ENCODE measurements at places on chromosomes 13 and 19.

GRCh38 chr13:103224804-103225203 lies 158.6 kb upstream of the SLC10A2 start:
- no peak for DNase-seq

DNA sequence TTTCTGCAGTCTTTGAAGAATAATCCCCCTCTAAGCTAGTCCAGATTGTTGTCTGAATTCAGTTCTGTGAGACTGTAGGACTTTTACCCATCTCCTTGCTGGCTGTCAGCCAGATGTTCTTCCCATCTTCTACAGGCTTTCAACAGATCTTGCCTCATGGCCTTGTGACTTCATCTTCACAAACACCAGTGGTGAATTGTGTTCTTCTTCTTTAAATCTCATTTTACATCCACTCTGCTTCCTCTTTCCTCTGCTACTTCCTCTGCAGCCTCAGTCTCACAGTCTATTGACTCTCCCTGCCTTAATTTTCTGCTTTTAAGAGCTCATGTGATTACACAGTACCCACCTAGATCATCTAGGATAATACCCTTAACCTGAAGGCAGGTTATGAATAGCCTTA lies 859.0 kb upstream of the SLITRK1 start:
- no peak for DNase-seq

GRCh38 chr19:3150739-3151329 lies 15.0 kb downstream of the GNA15 start:
- no peak for DNase-seq

DNA sequence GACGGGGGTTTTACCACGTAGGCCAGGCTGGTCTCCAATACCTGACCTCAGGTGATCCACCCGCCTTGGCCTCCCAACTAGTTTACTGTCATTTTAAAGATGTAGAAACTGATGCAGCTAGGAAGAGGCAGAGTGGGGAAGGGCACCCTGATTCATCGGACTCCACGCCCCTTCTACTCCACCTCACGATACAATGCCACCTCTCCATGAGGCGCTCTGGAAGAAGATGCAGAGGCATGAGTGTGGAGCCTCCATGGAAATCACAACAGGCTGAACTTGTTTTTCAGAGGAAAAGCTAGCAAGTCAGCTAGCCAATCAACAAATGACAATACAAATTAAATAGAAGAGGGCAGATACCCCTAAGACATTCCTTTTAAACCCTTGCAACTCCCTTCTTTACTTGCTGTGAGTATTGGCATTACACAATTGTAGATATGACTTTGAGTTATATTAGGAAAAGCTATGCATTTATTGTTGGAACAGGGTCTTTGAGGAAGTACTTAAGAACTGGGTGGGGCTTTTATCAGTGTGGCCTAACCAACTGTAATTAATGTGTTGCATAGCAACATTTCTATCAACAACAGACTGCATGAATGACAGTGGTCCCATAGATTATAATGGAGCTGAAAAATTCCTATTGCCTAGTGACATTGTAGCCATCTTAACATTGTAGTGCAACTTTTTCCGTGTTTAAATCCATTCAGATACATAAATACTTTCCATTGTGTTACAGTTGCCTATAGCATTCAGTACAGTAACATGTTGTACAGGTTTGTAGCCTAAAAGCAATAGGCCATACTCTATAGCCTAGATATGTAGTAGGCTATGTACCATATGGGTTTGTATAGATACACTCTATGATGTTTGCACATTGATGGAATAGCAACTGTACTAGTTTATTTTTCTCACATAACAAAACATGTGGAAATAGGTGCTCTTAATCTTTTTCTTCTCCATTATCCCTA lies 17.6 kb downstream of the WDFY2 start:
- DNase-seq = no peak

DNA sequence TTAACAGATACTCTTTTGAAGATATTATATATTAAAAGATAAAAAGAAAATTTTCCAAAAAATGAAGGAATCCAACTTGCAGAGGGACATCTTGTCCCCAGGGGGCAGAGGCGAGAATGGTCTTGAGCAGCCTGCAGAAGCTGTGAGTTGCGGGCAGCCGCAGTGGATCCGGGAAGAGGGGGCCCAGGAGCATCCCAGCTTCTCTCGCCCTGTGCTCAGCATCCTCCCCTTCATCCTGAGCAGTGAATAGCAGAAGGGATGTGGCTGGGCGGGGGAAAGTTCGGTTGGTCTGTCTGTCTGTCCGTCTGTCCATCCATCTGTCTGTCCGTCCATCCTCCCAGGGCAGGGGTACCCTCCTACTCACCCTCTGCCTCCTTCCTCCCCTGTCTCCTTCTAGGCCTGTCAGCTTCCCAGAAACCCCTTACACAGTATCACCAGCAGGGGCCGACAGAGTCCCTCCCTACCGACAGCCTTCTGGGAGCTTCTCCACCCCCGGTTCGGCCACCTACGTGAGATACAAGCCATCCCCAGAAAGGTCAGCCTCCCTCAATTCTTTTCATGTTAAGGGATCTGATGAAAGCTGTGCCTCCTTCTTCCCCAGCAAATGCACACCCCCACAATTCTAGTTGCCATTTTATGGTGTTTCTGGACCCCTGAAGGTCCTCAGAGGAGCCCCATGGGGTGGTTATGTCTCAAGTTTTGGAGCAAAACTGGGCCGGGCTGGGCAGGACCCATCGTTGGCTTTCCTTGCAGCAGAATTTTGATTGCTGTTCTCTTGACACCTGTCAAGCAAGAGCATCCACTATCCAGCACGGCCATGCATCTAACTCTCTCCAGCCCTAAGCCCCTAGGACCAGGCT lies 81.6 kb downstream of the DPF1 start:
- DNase-seq = no peak

GRCh38 chr13:64289702-64290101 lies 2874.1 kb upstream of the PCDH20 start:
- no peak for DNase-seq

- DNase-seq = no peak
Observed at GRCh38 chr13:25281935-25282332, 5.4 kb downstream of the MTMR6 start.

GRCh38 chr19:13023656-13024055 lies 28.4 kb downstream of the NFIX start:
- no peak for DNase-seq

DNA sequence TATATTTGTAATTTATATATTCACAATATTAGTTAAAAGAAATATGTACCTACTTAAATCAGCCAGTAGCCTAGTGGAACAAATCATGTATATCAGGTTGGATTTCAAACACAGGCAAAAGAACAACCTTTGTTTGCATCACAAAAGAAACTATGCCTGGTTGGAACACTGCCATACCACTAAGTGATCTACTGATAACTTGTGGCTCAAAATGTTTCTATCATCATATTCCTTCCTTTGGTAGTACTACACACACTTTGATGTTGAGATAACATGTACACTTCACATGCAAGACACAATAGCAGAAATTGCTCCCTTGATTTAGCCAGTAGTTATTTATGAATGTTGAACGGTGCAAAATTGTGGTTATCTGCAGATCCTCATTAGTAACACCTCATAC lies 146.0 kb upstream of the GPC6 start:
- DNase-seq = peak; percentile 54

DNA sequence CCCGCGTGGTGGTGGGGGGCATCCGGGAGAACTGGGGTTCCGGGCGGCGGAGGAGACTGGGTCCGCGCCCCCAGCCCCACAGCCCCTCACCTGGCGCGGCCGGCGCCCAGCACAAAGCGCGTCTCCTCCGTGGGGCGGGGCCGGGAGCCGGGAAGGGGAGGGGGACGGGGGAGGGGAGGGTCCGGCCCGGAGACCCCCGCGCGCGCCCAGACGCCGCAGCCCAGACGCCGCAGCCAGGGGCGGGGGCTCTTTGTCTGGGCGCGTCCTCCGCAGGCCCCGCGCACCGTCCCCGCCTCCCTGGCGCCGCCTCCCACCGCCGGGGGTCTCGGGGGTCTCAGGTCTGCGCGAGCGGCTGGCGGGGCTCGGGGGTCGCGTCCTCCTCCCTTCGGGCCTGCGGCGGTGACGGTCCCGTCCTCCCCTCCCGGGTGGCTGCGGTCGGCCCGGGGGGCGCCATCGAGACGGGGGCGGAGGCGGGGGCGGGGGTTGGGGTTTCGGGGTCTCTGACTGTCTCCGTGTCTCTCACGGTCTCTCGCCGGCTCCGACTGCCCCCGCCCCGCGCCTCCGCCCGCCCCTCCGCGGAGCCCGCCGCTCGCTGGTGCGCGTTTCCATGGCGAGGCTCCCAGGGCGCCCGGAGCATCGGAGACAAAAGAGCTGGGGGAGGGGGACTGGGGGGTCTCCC lies at the start of gene PLPPR3:
TSS of gene PLPPR3 (minus strand) at position 131 of the 679 bp plus-strand sequence. CDS start 396 bp downstream, outside the sequence.
- no peak for DNase-seq

DNA sequence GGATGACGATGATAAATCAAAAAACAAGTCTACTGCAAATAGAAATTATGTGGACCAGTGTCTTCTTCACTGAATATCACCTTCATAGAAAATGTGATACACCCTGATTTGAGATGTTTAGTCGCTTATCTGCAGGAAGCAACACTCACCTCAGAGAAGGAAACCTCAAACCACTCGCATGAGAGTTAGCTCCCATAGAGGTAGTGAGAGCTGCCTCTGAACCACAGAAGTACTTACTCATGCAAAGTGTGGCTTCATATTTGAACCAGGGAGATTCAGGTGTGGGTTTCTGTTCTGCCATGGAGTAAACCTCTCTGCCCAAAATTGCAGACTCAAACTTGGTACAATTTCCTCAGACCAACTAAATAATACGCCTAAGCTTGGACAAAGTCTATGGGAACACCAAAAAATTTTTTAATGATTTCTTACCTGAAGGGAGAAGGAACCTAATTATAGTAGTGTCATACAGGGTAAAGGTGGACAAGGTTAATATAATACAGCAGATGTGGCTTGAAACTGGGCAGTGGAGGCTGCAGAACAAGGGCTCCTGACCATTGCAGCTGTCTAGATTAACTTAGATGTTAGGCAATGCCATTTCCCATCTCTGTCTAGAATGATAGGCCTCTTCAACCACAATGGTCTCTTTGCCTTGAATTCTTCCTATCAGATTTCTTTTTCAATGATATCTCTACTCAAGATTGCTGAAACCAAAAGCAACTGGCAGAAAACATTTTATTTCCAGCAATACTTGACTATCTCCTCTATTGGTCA lies 29.6 kb upstream of the RCBTB2 start:
- no peak for DNase-seq

- no peak for DNase-seq
Observed at GRCh38 chr13:52158629-52159158, 703 bp downstream of the NEK3 start.
